ENCODE measurements at places on chromosomes 2 and 18. TPM values are rescaled to one million over a fixed set of nuclear protein-coding genes. Genes with fewer than 3 reads are reported as not detected.

Gene MROH2A
- not detected for total RNA-seq

Gene C1QL2
- not detected for total RNA-seq

- no peak for DNase-seq
These were observed 155.8 kb downstream of the PTGR3 start for GRCh38 chr18:75053028-75053629.

GRCh38 chr2:42764096-42764495 lies at the start of gene OXER1:
TSS of gene OXER1 (minus strand) at chr2:42764135. CDS start at chr2:42764062, 73 bp downstream.
- DNase-seq, result no peak

DNA sequence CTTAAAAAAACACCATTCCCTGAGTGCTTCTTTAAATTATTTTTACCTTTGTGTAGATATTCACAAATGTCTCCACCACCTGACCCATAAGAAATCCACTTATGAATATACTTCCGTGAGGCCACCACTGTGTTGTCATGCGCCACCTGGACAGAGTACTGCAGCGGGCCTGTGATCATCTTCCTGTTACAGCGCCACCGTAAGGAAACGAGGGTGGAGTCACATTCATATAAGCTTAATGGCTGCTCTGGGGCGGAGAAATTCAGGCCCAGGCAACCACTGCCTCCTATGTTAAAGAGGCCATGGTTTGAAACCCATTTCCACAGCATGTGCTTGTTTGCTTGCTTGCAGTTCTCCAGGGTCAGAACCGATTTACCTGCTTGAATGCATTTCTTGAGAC lies 17.7 kb downstream of the PLA2R1 start:
- DNase-seq, result no peak

GRCh38 chr2:200306931-200307723 lies 634 bp downstream of the SPATS2L start:
- no peak for DNase-seq

DNA sequence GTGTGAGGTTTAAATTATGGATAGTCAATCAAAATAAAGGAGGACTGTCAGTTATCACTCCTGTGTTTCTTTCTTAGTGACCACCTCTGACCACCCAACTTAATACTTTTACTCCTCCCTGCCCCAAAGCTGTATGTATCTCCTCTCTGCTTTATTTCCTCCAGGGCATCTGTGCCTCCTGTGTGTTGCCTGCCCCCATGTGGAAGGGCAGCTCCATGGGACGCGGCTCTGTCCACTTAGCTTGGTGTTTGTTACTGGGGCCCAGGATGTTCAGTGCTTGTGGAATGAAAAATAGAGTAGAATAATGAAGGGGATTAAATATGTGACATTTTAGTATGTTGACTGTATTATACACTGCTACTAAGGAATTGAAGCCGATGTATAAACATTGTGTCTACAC lies 9.8 kb downstream of the ACP1 start:
- DNase-seq, result no peak

- no peak for DNase-seq
These were observed 81.0 kb downstream of the SUMO1 start for GRCh38 chr2:202157211-202157990.

Gene TEX44
- total RNA-seq, result not detected

Gene MFSD2B
- total RNA-seq, result 0.63 TPM

Gene MCFD2
- total RNA-seq, result 126 TPM

DNA sequence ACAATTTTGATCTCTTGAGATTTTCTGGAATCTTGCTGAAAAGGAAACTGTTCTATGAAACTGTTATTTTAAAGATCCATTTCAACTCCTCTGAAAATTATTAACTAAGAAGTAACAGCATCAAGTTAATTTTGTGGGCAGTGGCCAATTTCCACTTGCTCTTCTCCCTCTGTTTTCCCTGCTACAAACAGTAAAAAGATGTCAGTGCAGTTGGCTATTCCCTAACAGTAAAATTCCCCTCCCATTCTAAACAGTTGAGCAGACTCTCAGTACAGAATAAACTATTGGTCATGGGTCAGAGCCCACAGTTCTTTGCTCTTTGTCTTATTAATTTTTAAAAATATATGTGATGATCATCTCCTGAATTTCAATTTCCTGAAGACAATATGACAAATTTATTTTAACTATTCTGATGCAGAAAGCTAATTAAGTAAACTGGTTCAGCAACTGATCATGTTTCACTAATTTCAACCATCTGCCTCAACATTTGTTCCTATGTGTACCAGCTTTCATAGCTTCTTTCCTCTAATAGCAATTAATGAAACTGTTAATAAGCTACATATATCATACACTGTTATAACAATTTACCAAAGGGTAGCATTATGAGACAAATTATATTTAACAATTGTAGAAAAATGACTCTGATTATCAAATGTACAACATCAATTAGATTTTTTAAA lies 41.1 kb upstream of the GALNT5 start:
- no peak for DNase-seq

GRCh38 chr18:58407649-58408407 lies 221.1 kb downstream of the ALPK2 start:
- DNase-seq, result no peak

Gene ABCG5
- total RNA-seq, result not detected

- DNase-seq, result no peak
These were observed 4.5 kb downstream of the CRIM1 start for GRCh38 chr2:36360063-36360462.

DNA sequence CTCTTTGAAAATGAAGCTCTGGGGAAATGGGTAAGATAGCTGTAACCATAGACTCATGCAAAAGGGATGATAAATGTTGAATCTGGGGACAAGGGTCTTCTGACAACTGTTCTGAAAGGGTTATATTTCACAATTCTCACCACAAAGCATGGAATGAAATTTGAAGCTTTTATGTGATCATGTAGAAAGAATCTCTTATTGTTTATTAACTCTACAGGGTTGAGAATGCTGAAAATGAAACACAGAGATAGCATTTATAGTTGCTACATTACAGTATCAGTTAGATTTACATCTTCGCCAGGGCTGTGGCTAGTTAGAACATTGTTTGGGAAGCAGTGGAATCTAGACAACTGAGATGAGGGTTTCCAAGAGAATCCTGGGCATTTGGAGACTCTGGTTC lies 97.4 kb upstream of the LHCGR start:
- no peak for DNase-seq

DNA sequence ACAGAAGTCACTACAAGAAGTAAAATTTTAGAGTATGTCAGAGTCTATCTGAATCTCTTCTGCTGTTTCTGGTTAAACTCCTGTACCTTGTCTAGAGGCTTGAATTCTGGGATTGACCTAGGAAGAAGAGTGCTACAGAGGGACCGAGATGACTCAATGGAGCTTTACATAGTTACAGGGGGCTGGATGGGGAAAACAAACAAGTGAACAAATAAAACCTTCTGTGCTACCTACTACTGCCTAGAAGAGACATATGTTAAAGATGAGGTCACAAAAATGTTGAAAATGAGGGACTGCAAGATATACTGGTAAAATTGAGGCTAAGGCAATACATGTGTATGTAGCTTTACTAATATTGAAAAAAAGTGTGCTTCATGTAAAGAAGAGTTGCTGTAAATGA lies 265.4 kb upstream of the TFPI start:
- no peak for DNase-seq

DNA sequence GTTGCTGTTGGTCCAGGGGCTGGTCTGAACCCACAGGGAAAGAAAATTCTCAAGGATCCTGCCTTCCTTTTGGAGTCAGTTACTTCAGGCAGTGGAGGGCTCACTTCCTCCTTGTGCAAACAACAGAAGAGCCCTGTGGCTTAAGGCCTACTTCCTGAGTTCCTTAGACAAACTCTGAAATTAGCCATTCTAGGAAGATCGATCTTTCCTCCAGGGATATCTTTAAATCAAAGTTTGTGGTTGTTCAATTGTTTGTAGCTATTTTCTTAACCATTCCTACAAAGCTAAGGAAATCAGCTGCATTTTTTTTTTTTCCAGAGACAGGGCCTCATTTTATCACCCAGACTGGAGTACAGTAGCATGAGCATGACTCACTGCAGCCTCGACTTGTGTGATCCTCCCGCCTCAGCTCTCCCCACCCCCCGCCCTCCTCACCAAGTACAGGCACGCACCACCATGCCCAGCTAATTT lies 156.0 kb downstream of the TANC1 start:
- no peak for DNase-seq

GRCh38 chr2:118973542-118973951 lies 31.6 kb downstream of the MARCO start:
- DNase-seq, result no peak

Gene IL36RN
- not detected for total RNA-seq

DNA sequence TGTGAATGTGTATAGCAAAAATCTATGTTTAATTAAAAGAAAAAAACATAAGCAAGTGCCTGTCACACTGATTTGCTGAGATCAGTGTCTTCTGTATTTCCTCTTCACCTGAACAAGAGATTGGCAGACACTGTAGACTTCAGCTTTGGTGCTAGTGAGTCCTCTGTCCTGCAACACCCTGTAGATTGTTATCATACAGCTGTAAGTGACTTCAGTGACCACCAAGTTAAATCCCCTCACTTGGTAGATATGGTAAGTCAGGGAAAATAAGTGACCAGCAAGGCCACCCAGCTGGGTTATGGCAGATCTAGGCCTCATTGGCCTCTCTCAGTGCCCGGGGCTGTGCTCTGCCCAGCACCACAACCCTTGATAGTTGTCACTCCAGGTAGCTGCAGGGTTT lies 119.7 kb upstream of the EML6 start:
- no peak for DNase-seq

DNA sequence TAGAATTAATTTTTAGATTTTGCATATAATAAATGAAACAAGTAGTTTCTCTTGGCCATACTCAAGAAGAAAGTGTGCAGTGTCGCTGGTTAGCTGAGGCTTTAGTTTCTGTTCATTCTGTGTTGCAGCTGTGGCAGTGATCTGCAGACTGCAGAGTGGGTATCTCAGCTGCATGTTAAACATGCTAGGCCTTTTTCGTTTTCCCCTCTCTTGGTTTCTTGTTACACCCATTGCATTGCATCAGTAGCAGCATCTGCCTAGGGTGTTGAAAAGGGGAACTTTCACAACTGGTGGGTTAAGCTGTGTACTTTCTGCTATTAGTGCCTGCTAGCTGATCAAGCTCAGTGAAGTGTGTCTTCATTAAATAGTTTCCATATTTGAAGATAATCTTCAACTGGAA lies 51.3 kb downstream of the ACSL3 start:
- DNase-seq, result peak; percentile 50

DNA sequence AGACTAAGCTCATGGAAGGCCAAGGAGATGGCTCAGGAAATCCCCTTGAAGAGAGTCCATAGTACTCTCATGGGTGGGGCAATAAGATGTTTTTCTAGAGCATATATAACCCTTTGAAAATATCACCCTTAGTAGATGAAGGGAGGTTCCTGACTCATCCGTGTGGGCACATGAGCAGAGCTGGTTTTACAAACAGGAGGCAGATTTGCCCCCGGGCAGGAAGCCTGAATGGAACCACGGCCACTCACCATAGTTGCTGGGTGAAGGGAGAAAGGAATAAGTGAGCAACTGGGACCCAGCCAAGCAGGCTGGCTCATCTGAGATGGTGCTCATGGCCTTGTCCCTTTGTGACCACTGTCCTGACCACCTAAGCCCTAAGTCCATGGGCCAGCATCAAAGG lies 29.0 kb upstream of the MAPRE3 start:
- DNase-seq, result no peak

DNA sequence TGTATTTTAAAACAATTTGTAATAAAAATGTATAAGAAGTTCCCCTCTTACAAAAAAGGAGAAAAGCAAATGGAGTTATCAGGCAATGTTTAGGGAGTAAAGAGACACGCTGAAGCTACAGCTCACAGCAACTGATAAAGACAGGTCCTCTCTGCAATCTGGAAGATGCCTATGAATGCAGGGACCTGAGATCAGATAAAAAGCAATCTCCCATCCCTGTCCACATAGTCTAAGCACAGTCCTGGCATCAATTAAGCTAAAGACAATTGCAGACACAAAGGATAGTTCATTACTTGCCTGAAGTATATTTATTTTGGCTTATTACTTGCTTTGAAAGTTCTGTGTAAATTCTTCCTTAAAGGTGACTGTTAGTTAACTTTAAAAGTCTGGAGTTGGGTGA lies 5.0 kb downstream of the EIF2AK3 start:
- DNase-seq, result no peak

GRCh38 chr2:224608104-224608503 lies 22.9 kb upstream of the CUL3 start:
- DNase-seq, result no peak

- DNase-seq, result no peak
These were observed 174.9 kb downstream of the RAB3GAP1 start for GRCh38 chr2:135226961-135227360.

- no peak for DNase-seq
These were observed 224.1 kb downstream of the PAX3 start for GRCh38 chr2:222074674-222075073.

Gene PCARE
- not detected for total RNA-seq

DNA sequence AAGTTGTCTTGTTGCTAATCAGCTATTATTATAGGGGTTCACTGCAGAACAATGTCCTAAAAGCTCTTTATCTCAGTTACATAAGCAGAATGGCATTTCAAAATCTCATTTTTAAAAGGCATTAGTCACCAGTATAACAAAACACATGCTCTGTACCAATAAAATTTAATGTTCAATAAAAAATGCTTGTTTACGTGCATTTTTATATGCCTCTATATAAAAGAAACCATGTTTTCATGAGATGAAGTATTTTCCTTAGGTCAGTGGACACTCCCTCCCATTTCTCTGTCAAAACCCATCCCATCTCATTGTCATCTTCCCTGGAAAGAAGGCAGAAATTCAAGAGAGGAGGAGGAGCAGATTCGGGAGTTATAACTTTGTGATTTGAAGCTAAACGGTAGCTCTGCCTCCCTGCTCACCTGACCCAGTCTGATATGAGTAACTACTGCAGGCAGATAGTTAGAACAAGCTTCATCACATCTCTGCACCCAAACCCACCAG lies 231.9 kb upstream of the SIX2 start:
- no peak for DNase-seq

DNA sequence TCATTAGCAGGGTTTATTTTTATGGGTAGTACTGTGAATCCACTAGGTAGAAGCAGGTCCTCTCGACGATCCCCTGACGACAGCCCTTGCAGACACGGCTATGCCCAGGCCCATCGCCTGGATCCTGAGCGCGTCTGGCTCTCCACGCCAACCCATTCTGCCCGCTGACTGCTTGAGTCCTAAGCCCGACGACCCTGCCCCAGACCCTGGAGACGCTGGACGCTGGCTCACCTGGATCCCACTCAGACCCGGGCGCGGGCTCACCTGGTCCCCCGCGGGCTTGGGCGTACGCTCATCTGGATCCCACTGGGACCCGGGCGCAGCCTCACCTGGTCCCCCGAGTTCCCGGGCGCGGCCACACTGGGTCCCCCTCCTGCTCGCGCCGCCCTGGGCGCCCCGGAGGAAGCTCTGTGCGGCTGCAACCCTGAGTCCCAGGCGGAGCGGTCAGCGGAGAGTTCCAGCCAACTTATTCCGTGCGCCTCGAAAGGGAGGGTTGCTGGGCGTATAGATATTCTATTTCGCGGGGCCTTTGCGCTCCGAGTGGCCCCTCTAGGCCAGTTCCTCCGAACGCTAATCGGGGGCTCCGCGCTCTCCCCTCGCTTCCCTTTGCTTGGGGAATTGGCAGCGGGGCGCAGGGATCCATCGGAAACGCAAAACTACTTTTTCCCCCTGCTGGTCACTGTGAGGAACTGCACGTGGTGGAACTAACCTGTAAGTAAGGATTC lies 22.4 kb upstream of the RMP24 start:
- DNase-seq, result peak; percentile 32

Gene ZAP70
- not detected for total RNA-seq

- DNase-seq, result no peak
These were observed 176.3 kb downstream of the ZFP36L2 start for GRCh38 chr2:43049836-43050801.
